Chondrocyte (in vitro differentiated cells): ENCODE measurements at places on chromosomes 1 and 21. TPM values are rescaled to one million over a fixed set of nuclear protein-coding genes. Genes with fewer than 3 reads are reported as not detected.
A peak's percentile ranks its signal among the peaks of the same experiment; 100 is the strongest.

- peaks cover 2% of the 10 kb centered on the region for H3K36me3 ChIP-seq
- DNase-seq: no peak
These were observed 21.6 kb downstream of the ZNF684 start for GRCh38 chr1:40553017-40553416.

UTS2 gene
- not detected in 3 replicates for total RNA-seq

DNA sequence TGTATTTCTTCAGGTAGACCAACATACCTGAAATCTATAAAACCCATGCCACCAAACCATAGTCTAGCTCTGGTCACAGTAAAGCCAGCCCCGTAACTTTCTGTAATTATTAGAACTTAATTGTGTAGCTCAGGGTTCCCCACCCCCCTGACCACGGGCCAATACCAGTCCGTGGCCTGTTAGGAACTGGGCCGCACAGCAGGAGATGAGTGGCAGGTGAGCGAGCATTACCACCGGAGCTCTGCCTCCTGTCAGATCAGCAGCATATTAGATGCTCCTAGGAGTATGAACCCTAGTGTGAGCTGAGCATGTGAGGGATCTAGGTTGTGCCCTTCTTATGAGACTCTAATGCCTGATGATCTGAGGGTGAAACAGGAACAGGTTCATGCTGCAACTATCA is 14.6 kb downstream of the TENT5C start:
- H3K4me3 ChIP-seq: no peak overlapping the region
- no peaks in the 10 kb centered on the region for H3K36me3 ChIP-seq
- DNase-seq: no peak
- no peaks in the 10 kb centered on the region for H3K4me1 ChIP-seq

DNA sequence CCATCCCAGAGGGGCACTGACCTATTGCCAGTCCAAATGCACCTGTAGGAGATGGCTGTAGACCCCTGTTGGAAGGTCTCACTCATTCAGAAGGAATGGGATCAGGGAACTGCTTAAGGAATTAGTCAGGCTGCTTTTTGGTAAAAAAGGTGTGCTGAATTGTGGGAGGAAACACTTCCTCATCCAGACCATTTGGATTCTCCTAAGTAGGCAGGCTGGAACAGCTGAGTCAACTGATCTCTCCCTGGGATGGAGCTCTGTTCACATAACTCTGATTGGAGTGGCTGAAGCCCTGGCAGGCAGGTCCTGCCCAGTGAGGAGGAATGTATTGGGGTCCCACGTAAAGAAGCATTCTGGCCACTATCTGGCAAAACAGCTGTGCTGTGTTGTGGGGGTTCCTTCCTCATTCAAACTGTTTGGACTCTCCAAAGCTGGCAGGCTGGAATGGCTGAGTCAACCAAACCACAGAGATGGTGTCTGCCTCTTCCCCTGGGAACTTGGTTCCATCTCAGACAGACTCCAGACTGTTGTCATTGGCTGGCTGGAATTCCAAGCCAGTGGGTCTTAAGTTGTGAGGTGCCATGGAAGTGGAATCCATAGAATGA is 70.7 kb upstream of the PDC start:
- no peaks in the 10 kb centered on the region for H3K27me3 ChIP-seq
- DNase-seq: no peak
- H3K4me3 ChIP-seq: no peak overlapping the region

TDRD10 gene
- total RNA-seq: 0.17 TPM in 1 of 3 replicates, not detected in the others

DNA sequence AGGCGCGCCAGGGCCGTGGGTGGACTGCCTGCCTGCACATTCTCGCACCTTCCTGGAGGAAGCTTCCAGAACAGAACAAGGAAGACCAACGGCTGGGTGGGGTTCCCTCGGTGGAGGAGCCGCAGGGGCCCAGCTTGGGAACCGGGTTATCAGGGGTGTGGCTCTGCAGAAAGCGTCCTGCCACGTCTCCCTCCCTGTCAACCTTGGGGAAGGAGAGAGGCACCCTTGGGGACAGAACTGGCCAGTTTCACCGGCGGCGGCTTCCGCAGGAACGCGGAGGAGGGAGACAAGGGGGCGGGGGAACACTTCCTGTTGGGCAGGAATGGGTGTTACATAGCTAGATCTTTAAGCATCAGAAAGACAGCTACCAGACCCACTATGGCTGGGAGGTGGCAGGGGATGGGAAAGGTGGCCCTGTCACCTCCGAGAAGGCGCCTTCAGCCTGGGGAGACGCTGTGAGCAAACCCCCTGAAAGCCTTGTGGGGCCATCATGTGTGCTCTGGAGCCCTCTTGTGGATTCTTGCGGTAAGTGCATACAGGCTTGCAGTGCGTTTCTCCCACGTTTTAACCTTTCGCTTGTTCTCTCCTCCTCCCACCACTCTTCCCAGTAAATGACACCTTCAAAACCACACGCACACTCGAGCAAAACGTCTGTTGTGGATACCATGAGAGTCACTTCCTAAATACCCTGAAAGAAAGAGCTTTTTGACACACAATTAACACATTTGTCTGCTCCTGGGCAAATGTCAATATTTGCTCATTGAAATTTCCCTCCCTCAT is 3.8 kb upstream of the PLEKHA6 start:
- peaks cover 8% of the 10 kb centered on the region for H3K4me1 ChIP-seq
- no peak overlapping the region for H3K27ac ChIP-seq
- H3K36me3 ChIP-seq: no peaks in the 10 kb centered on the region
- peak overlapping the region; percentile 78 for H3K4me3 ChIP-seq

GRCh38 chr1:196558411-196558810 is 49.8 kb downstream of the KCNT2 start:
- peaks cover 8% of the 10 kb centered on the region for H3K4me1 ChIP-seq
- no peak for DNase-seq
- H3K4me3 ChIP-seq: peak overlapping the region; percentile 67
- H3K36me3 ChIP-seq: peaks cover 12% of the 10 kb centered on the region

COP1 gene
- 35.7 to 40.8 TPM (median 37.0 TPM) in 3 replicates for total RNA-seq

GRCh38 chr1:40742363-40743061 is 41.1 kb upstream of the KCNQ4 start:
- no peaks in the 10 kb centered on the region for H3K27me3 ChIP-seq
- H3K36me3 ChIP-seq: peaks cover 18% of the 10 kb centered on the region
- no peak overlapping the region for H3K27ac ChIP-seq

FCRL6 gene
- not detected in 3 replicates for total RNA-seq

PGBD5 gene
- 1.5 to 5.4 TPM (median 1.8 TPM) in 3 replicates for total RNA-seq

DNA sequence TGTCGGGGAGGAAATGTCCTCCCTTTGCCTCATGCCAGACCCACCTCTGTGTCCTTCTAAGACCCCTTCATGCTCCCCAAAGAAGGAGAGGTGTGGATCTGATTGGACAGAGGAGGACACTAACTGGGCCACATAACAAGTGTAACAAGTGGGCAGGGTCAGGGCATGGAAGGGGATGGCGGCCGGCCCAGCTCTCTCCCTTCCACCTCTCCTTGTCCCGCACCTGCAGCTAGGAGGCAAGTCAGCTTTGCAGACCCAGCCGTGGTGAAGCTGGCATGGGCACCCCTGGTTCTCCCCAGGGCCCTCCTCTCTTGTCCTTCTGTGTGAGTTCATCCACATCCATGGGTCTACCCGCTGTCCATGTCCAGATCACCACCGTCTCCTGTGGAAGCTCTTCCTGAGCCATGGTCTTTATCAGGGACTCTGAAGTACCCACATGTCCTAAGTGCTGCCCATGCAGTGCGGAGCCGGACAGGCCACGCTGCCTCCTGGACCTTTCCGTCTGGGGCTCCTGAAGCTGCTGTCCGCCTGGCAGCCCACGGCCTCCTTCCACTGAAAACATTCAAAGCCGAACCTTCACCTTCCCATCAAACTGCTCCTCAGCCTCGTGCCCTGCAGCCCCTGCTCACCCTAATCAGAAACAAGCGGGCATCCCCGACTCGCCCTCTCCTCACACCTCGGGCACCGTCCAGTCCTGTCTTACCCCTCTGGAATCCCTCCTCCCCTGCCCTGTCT is 460.5 kb downstream of the PTPRU start:
- H3K27ac ChIP-seq: no peak overlapping the region
- H3K27me3 ChIP-seq: peaks cover 10% of the 10 kb centered on the region
- H3K4me3 ChIP-seq: no peak overlapping the region
- no peak for DNase-seq
- no peaks in the 10 kb centered on the region for H3K36me3 ChIP-seq

- DNase-seq: peak; percentile 25
- H3K27ac ChIP-seq: no peak overlapping the region
- H3K27me3 ChIP-seq: peaks cover 28% of the 10 kb centered on the region
- peak overlapping the region; percentile 42 for H3K4me3 ChIP-seq
These were observed 1.5 kb upstream of the RASSF5 start for GRCh38 chr1:206505702-206506355.
